ENCODE measurements at places on chromosomes 5 and 9. TPM values are rescaled to one million over a fixed set of nuclear protein-coding genes. Genes with fewer than 3 reads are reported as not detected.

Gene SEMA6A
- 55.7 TPM for total RNA-seq

Gene PDZD2
- 8.6 TPM for total RNA-seq

Gene TSSK1B
- not detected for total RNA-seq

Gene GABRA6
- total RNA-seq = not detected

Gene CACNA1B
- 0.33 TPM for total RNA-seq

Gene SAXO1
- total RNA-seq = under 0.01 TPM

Gene TLE1
- 54.6 TPM for total RNA-seq

Gene SLC46A2
- total RNA-seq = not detected

Gene MELK
- 1.2 TPM for total RNA-seq

Gene KIF4B
- total RNA-seq = 0.16 TPM

Gene RGS7BP
- 1.1 TPM for total RNA-seq

Gene PCDHB5
- 3.2 TPM for total RNA-seq

Gene SLC36A3
- not detected for total RNA-seq

Gene NME5
- total RNA-seq = 1.5 TPM

Gene OGN
- total RNA-seq = 93.3 TPM

Gene CNTNAP3B
- 26.0 TPM for total RNA-seq

Gene ESM1
- not detected for total RNA-seq

Gene FOXD4L5
- total RNA-seq = not detected

Gene NEURL1B
- total RNA-seq = 32.9 TPM

Gene FBXO4
- total RNA-seq = 10.0 TPM

Gene LCN15
- total RNA-seq = not detected

Gene PPIC
- 26.5 TPM for total RNA-seq

Gene MUSK
- total RNA-seq = 5.8 TPM

Gene TSLP
- total RNA-seq = 1.2 TPM

Gene DMRT3
- total RNA-seq = not detected

Gene PIP5K1B
- 23.5 TPM for total RNA-seq

Gene DPYSL3
- total RNA-seq = 149 TPM

Measured in sigmoid colon (tissue), 7 donors.